ENCODE measurements at places on chromosomes 12 and 14.
A peak's percentile ranks its signal among the peaks of the same experiment; 100 is the strongest.

- no peak for DNase-seq
These were observed 4.9 kb downstream of the ATP2B1 start for GRCh38 chr12:89703768-89704167.

GRCh38 chr14:55126932-55127459 is 2.1 kb upstream of the LGALS3 start:
- no peak for DNase-seq

DNA sequence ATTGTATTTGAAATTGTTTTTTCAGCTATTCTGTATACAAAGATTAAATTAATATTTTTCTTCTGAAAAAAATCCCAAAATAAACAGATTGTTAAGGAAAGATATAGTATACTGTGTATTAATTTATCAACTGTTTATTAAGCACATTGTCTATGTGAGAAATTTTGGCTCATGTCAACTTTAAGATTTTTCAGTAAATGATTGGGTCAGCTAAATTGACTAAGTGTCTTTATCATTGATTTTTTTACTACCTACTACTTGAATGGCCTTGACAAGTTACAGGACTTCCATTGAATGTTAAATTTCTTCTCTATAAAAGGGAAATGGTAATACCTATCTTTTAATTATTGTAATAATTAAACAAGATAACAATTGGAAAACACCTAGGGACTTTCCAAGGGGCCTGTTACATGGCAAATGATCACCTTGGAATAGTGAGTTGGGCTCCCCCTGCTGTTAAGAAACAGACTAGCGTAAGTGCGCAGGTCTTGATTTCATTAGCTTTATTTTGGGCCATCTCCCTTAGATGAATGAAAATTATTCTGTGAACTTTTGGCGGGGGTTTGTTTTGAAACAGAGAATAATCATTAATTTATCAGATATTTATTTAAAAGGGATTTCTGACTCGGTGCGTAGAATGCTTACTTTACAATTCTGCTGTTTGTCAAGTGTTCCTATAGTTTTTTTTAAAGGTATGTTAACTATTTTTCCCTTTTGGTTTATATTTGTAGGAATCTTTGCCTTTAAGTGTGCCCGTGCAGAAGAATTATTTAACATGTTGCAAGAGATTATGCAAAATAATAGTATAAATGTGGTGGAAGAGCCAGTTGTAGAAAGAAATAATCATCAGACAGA is 14.5 kb upstream of the CCT2 start:
- DNase-seq: peak; percentile 82

GRCh38 chr14:95928751-95929150 is 52.1 kb downstream of the TUNAR start:
- no peak for DNase-seq

DNA sequence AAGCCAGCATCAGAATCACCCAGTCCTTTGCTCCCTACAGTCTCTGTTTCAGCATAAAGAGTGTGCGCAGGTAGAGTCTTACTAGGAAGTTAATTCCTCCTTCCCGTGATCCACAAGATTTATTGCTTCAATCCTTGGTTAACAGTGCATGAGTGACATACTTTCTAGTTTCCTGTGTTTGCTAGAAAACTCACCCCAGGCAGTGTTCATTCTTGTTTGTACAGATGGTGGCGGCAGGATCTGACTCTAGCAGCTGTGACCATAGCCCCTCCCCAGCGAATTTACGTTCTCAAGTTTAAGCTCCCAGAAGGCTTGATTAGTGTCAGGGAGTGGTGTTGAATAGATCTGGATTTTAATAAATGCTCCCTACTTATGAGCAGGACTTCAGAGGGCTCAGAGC is 75.9 kb upstream of the ANO2 start:
- DNase-seq: no peak

DNA sequence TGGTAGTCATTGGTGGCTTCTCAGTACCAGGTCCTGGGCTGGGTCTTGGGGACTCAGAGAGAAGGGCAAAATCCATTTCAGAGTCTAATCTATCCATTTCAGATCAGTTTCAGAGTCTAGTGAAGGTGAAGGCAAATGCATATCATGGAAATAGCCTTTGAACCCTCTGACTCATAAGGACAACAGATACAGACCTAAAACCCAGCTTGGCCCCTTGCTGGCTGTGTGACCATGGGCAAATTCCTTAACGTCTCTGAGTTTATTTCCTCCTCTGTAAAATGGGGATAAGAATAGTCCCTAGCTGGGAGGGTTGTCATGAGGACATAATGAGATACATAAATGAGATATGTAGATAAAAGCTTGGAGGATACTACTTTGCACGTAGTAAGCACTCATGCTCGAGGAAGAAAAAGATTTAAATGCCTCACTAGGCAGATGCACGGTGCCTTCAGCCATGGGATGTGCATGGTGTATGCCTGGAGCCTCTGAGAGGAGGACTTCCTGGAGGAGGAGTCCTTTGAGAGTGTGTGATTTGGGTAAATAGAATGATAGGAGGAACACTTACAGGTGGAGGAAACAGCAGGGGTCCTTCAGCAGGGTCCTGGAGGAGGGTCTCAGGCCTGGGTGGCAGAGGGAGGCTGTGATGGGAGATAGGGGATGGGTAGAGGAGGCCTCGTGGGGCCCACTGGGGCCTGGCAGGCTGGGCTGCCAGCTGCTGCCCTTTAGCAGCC is 8.0 kb downstream of the DTX1 start:
- DNase-seq: no peak

DNA sequence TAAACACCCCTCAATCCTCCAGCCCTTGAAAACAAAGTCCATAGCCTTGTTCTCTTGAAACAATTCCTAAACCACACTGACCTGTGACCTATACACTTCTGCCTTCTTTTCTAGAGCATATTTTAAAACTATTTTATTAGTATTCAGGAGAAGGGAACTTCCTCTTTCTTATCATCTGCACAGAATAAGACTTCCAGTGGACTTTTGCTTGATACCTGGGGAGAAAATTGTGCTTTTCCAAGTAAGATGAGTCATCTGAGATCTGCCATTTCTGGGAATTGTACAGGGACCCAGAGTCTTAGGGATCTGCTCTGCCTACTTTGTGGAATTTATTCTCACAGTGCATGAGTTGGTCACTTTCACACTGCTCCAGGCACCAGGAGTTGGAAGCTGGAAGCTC is 10.5 kb upstream of the WNT5B start:
- no peak for DNase-seq

GRCh38 chr12:857611-858010 is 91.9 kb downstream of the RAD52 start:
- peak; percentile 71 for DNase-seq

DNA sequence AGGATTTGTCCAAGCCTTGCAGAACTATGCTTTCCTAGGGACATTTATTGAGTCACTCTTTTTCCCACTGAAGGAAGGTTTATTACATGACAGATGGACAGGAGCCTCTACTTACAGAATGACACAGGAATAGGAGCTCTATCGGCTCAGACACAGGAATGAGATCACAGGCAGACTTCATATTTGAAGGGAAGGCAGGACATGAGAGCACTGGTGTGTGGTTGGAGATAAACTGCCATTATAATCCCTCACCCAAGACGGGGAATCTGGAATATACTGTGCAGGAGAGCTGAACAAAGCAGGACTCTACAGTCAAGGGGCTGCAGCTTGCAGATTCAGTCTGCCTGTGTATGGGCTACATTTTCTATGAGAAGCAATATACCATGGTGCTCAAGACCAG is 26.8 kb upstream of the IL22 start:
- DNase-seq: no peak

- no peak for DNase-seq
These were observed 177.6 kb downstream of the SNAPC1 start for GRCh38 chr14:61939776-61940175.

DNA sequence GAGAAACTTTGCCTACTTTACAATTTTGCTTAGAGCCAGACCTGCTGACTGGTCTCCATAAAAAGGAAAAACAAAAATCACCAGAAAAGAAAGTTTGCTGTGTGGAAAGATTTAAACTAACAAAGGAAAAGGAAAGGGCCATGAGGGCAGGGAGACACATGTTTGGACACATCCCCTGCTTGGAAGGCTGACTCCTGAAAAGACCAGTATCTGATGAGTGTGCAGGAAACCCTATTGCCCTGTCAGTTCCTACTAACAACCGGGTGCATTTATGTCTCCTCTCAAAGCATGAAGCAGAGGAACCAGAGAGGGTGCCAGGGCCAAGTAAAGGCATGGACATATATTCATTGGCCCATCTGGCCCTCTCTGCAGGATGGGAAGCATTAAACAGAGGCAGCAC is 7.0 kb upstream of the STAB2 start:
- DNase-seq: no peak

- DNase-seq: peak; percentile 90
These were observed 27.8 kb downstream of the TBX3 start for GRCh38 chr12:114655934-114656749.

DNA sequence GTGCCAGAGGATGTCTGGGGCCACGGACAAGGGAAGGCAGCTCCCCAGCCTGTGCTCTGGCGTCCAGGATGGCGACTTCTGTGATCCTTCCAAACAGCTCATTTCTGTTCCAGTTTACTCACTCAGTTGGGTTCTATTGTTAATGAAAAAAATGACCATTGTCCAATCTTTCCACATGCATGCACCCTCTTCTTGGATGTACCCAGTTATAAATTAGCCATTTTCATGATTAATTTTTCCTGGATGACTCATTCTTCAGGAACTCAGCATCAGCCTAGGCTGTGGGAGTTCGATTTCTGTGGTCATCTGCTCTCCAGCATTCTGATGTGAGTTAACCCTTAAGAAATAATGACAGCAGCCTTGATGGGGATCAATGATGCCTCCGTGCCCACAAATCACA is 926.8 kb downstream of the BCL11B start:
- no peak for DNase-seq

GRCh38 chr14:24662753-24663152 is 28.8 kb upstream of the GZMB start:
- no peak for DNase-seq

- DNase-seq: no peak
These were observed 1.1 kb upstream of the HOXC8 start for GRCh38 chr12:54007538-54008259.

- DNase-seq: peak; percentile 7
These were observed 15.8 kb downstream of the ATP5MC2 start for GRCh38 chr12:53660041-53660440.

DNA sequence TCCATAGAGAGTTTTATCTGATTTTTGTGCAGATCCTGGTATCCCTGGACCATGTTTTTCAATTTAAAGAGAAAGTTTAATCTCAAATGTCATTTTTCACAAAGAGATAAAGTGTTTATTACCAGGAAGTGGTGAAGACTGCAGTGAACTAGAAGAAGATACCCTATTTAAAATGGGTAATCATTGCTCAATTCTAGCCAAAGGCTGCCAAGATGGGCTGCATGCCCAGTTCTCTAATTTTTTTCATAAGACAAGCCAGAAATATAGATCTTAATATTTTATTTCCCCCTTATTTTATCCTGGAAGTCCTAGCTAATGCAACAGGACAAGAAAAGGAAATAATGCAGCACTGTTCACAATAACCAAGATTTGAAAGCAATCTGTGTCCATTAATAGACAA is 343.5 kb downstream of the PCNX1 start:
- peak; percentile 65 for DNase-seq

GRCh38 chr12:46534327-46534840 is 161.8 kb upstream of the SLC38A2 start:
- DNase-seq: no peak

- DNase-seq: no peak
These were observed 2.7 kb downstream of the APOLD1 start for GRCh38 chr12:12788131-12788530.

Measured in cardiac fibroblast (primary cell).